ENCODE measurements at places on chromosomes 6 and 20. TPM values are rescaled to one million over a fixed set of nuclear protein-coding genes. Genes with fewer than 3 reads are reported as not detected.

- H3K36me3 ChIP-seq, result no peaks in the 10 kb centered on the region
- no peaks in the 10 kb centered on the region for H3K27me3 ChIP-seq
- peaks cover 2% of the 10 kb centered on the region for H3K4me1 ChIP-seq
- H3K27ac ChIP-seq, result no peak overlapping the region
Measured at GRCh38 chr20:33091693-33092092, 12.2 kb downstream of the BPIFB4 start.

The FRS3 gene
- total RNA-seq, result 5.6 TPM

DNA sequence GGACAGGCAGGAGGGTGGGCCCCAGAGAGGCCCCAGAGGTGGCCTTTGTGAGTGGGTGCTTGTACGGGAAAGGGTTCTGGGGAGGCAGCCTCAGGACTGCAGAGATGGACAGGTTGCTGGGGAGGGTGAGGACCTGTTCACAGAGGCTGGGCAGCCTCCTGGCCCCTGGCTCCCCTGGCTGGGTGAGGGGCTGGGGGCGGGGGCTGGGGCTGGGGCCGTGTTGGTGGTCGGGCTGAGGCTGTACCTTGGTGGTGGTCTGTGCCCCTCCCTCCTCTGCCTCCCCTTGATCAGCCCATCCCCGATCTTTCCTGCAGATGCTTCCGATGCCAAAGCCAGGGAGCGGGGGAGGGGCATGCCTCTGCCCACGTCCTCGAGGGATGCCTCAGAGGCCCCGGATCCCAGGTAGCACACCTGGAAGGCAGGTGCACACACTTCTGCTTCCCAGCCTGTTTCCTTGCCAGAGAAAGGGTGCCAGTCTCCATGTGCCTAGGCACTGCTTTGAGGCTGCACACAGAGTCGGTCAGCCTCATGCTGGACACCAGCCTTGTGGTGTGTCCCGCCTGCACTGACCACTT, 4.8 kb downstream of the TCEA2 start:
- no peak overlapping the region for H3K4me3 ChIP-seq
- peaks cover 2% of the 10 kb centered on the region for H3K36me3 ChIP-seq
- H3K27me3 ChIP-seq, result no peaks in the 10 kb centered on the region
- H3K4me1 ChIP-seq, result peaks cover 41% of the 10 kb centered on the region
- H3K27ac ChIP-seq, result peak overlapping the region; percentile 31

- H3K27me3 ChIP-seq, result no peaks in the 10 kb centered on the region
- DNase-seq, result peak; percentile 63
- no peak overlapping the region for H3K4me3 ChIP-seq
- H3K36me3 ChIP-seq, result peaks cover 12% of the 10 kb centered on the region
- H3K4me1 ChIP-seq, result no peaks in the 10 kb centered on the region
Measured at GRCh38 chr20:20568604-20569205, 143.7 kb downstream of the RALGAPA2 start.

- no peak overlapping the region for H3K4me3 ChIP-seq
- no peaks in the 10 kb centered on the region for H3K27me3 ChIP-seq
- H3K36me3 ChIP-seq, result peaks cover 20% of the 10 kb centered on the region
- DNase-seq, result no peak
- H3K27ac ChIP-seq, result no peak overlapping the region
- peaks cover 50% of the 10 kb centered on the region for H3K4me1 ChIP-seq
Measured at GRCh38 chr6:36064770-36065396, 37.3 kb downstream of the MAPK14 start.

Data from activated CD4-positive, alpha-beta T cell treated with anti-CD3 and anti-CD28 coated beads for 36 hours (primary cell).